ENCODE measurements at places on chromosomes 2 and 18.

GRCh38 chr18:36388310-36388709, 90.8 kb downstream of the FHOD3 start:
- no peak for DNase-seq

DNA sequence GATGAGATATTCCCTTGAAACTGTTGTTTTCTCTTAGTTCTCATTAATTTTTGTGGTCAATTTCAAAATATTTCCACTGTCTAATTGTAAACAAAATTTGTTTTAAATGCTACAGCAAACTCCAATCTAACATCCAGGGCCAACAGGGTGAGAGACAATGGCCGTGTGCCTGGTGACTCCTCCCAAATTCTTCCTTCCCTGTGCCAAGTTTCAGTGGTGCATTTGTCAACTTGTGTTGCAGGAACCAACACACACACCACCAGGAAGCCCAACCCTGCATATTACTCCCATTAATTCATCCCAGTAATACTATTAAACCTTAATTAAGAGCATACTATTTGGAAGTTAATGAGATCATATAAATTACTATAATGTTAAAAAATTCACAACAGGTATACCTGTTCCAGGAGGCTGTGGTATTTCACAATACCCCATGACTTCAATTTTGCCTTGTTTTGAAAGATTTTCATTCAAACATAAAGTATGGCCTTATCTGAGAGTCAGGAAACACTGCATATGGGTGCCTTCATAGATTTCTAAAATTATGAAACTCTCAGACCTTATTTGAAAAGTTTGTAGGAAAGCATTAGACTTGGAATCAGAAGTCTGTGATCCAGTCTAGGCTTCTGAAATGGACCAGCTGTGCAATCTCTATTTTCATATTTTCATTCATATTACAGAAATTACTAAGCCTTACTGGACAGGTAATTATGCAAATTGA, 1.1 kb downstream of the SERPINB2 start:
- DNase-seq = no peak

GRCh38 chr2:112692918-112693317, 27.9 kb upstream of the NT5DC4 start:
- DNase-seq = no peak

- DNase-seq = no peak
Observed at GRCh38 chr2:234071664-234072063, 21.2 kb downstream of the SPP2 start.

All from activated gamma-delta T cell treated with anti-CD3 and anti-CD28 coated beads, Interleukin-2, amount 50 U/mL, for 16 hours (primary cell).